ENCODE measurements at places on chromosomes 11 and 22.

DNA sequence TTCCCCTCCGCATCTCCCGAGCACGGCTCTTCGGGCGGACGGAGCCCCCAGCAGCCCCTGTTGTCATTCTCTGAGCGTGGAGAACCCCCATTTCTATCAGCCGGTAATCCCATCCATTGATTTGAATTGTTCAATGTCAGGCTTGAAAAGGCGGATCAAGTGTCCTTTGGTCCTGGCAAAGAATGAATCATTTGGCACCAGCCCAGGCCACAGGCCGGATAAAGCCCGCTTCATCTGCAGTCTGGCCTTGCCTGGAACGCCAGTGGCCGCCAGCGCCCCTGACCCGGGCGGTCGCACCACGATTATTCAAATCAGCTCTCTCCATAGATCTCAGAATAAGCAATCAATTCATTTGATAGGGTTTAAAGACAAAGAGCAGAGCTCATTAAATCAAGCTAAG lies 188.9 kb downstream of the BRD1 start:
- no peak for DNase-seq

GRCh38 chr11:87600938-87601337 lies 563.2 kb downstream of the TMEM135 start:
- no peak for DNase-seq

DNA sequence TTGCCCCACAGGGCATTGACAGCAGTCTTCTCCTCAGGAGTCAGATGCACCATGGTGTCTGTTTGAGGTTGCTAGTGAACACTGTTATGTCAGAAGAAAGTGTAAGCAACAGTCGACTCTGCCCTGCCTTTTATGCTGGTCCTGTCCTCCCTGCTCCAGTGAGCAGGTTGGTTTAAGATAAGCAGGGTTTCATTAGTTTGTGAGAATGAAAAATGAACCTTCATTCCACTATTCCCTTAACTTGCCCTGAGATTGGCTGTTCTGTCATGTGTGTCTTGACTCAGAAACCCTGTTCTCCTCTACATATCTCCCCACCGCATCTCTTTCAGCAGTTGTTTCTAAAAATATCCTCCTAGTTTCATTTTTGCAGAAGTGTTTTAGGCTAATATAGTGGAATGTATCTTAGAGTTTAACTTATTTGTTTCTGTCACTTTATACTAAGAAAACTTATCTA lies at the start of gene HBD:
TSS of gene HBD (minus strand) at position 103 of the 454 bp plus-strand sequence. CDS start at position 53, 50 bp downstream.
- DNase-seq: no peak

DNA sequence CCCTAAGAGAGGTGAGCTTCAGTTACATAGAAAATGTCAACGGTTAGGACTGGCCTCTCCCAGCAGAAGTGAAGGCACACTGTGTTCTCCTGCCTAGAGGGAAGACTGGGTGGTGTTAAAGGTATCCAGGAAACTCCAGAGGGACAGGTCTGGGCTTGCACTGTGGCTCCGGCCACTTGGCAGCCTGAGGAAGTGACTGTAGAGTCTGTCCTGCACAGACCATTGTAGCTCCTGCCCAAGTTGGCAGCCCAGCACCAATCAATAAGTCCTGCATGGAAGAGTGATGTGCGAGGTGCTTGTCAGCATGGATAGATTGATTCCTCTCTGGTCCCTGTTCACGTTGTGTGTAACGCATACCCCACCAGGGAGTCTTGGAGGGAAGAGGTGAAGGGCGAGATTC lies 284.8 kb downstream of the TENM4 start:
- DNase-seq: no peak

- no peak for DNase-seq
These were observed 1293.0 kb upstream of the TENM4 start for GRCh38 chr11:80733790-80734189.

DNA sequence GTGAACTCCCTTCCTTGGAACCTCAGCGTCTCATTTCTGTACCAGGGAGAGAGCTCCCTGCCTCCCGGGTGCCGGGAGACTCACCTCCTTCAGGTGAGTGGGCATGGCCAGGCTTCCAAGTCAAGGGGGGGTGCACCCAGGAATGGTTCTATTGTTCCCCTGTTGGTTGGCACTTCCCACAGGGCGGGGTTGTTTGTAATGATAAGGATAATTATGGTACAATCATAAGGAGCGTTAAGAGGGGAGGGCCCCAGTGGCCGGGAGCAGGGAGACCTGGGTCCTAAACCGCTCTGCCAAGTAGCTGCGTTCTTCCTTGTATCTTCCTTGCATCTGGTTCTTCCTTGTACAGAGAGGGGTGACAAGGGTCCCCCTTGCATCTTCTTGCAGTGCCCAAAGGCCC lies 79.1 kb downstream of the LRRC32 start:
- DNase-seq: no peak

GRCh38 chr11:17414317-17414737 lies 25.9 kb upstream of the KCNJ11 start:
- no peak for DNase-seq

GRCh38 chr11:34358258-34358727 lies 483 bp upstream of the ABTB2 start:
- peak; percentile 19 for DNase-seq

GRCh38 chr11:1573903-1574237 lies 1.8 kb upstream of the DUSP8 start:
- DNase-seq: no peak

GRCh38 chr11:64869571-64870175 lies 8.7 kb downstream of the EHD1 start:
- DNase-seq: no peak

GRCh38 chr22:25083056-25083806 lies 116.4 kb upstream of the CRYBB3 start:
- no peak for DNase-seq

GRCh38 chr22:49613511-49614270 lies 214.0 kb downstream of the BRD1 start:
- no peak for DNase-seq

DNA sequence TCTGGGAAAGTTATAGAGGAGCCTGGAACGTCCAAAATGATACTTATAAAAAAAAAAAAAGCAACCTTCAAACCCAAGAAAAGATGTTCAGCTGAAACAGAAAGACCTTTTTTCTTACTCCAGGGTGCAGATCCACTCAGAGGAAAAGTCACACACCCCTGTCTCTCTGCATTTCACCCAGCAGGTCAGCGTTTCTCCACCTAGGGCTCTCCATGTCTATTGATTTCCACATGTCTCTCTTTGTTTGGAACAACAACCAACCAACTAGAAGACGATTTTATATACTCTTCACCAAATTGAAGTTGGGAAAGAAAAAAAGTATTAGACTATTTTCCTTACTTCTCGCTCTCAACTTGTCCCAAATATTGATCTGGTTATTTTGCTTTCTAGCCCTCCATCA lies 42.2 kb upstream of the BLID start:
- DNase-seq: no peak

- DNase-seq: no peak
These were observed 24.8 kb upstream of the PKNOX2 start for GRCh38 chr11:125139778-125140177.

DNA sequence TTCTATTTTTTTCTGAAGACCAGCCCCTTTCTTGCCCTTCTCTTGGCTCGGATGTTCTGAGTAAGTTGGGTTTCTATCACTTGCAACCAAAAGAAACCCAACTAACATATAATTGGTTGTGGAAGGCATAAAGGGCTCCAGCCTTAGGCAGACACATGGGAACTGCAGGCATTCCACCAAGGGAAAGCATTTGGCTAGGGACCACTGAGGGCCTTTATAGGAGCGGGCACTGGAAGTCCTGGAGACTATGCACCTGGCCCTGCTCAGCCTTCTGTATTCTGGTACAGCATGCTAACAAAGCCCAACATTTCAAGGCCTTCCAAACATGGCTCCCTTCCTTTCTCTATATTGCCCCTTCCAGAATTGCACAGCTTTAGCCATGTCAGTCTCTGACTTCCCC lies 17.6 kb upstream of the LMO1 start:
- DNase-seq: no peak

DNA sequence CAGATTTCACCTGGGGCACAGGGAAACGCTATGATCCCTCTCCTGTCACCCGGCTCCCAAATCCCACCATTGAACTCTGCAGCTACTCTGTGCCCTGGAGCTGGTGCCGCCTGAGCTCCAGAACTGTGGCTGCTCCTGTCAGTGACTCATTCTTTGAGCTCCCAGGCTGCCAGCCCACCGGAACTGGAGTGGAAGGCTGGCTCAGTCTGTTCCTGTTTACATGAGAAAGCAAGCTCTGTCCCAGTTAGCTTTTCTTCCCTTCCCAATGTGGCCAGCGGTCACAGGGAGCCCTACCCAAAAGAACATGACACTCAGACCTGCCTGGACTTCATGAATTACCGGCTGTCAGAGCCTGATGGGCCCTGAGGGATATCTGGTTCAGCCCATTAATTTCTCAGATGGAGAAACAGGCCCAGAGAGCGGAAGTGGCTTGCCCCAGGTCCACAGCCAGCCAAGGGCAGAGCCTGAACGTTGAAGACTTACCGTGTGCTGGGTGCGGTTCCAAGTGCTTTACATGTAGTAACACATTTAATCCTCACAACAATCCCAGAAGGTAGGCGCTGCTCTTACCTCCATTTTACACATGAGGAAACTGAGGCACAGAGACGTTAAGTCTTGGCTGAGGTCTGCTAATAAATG lies 23.8 kb upstream of the IGSF22 start:
- peak; percentile 16 for DNase-seq

- DNase-seq: no peak
These were observed 46.8 kb downstream of the PKNOX2 start for GRCh38 chr11:125211191-125211947.

GRCh38 chr11:46334211-46334610 lies 13.1 kb upstream of the DGKZ start:
- no peak for DNase-seq

GRCh38 chr22:44186121-44186510 lies 5.4 kb downstream of the PARVG start:
- no peak for DNase-seq

GRCh38 chr11:61509043-61510029 lies 787 bp downstream of the LRRC10B start:
- peak; percentile 76 for DNase-seq

- DNase-seq: peak; percentile 21
These were observed 626 bp downstream of the FLRT1 start for GRCh38 chr11:64036087-64037026.

GRCh38 chr11:70297341-70297740 lies 26.9 kb downstream of the PPFIA1 start:
- DNase-seq: no peak

- DNase-seq: no peak
These were observed 52.2 kb downstream of the BIRC2 start for GRCh38 chr11:102399189-102399588.

DNA sequence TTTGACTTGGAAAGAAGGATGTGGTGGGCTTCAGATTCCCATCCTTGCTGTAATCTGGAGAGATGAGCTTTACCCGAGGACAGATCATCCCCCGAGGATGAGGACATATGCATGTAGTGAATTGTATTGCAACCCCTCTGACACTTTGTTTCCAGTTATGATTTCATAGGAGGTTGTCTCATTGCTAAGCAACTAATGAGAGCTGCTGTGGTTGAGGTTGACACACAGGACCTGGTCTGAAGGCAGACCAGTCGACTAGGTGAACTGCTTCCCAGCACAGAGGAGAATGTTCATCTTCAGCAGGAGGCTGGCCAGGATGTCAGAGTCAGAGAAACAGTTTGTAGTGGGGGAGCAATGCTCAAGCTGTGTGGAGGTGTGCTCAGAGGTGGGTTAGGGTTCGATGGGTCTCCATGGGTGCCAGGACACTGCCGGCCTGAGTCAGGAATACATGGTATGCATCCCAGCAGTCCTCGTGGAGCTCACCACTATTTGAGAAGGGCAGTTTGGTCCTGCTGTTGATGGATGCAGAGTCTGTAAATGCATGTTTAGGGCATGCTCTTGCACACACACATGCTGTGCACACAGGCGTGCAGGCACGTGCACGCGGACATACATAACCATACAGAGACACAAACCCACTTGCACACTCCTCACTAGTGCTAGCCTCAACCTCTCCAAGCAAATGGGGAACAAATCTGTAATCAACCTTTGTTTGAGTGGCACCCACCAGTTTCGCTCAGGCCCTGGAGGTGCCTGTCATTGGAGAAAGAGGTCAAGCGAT lies 153.7 kb downstream of the TBC1D22A start:
- DNase-seq: no peak

DNA sequence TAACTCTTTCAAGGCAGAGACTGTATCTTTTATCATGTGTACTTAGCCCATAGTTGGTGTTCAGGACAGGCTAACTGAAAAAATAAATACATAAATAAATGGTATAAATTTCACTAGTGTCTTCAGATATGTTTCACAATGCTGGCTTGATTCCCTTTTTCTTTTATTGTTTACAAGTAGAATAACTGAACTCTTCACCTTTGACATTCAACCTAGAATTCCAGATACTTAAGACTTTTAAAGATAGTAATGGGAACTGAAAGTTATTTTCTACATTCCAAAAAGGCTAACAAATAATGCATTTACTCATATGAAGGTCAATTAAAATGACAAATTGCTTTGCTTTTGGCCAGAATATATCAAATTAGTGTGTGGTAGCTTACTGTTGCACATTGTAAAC lies 411.3 kb upstream of the TENM4 start:
- DNase-seq: no peak

GRCh38 chr22:38070250-38070921 lies 13.2 kb downstream of the PICK1 start:
- DNase-seq: no peak

GRCh38 chr11:845872-846495 lies 3.3 kb downstream of the TSPAN4 start:
- DNase-seq: no peak

GRCh38 chr11:124301548-124301947 lies 12.2 kb downstream of the OR8D1 start:
- DNase-seq: no peak

DNA sequence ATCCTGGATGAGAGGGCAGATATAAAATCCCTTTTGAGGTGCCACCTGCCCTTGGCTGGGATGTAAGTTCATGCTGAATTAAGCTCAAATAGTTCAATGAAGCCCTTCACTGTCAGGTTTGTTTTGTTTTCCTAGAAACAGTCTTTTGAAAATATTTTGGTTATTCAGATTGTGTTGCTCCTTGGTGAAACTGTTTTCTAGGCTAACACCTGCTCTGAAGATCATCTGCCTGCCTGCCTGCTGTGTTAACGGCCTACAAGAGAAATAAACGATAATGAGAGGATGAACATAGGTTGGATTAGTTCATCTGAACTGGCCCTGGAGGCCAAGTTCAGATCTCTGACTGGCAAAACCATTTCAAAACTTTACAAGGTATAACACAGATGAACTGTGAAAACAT lies 67.4 kb downstream of the ZBTB44 start:
- DNase-seq: no peak

DNA sequence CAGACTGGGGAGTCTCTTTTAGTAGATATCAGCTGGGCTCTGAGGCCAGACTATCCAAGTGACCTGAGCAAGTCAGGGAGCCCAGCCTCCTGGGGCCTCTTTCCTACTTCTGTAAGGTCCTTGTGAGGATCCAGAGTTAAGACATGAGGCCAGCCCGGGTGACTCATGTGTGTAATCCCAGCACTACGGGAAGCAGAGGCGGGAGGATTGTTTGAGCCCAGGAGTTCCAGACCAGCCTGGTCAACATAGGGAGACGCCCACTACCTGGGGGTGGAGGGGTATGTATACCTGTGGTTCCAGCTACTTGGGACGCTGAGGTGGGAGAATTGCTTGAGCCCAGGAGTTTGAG lies 36.9 kb upstream of the POLA2 start:
- peak; percentile 70 for DNase-seq

- no peak for DNase-seq
These were observed 452.9 kb downstream of the JRKL start for GRCh38 chr11:96842731-96843130.

- no peak for DNase-seq
These were observed 65.2 kb downstream of the ALX4 start for GRCh38 chr11:44244639-44245310.

All from inflammatory macrophage treated with lipopolysaccharide for 1 hour (primary cell).